ENCODE measurements at places on chromosomes 11 and 22.
A peak's percentile ranks its signal among the peaks of the same experiment; 100 is the strongest.

DNA sequence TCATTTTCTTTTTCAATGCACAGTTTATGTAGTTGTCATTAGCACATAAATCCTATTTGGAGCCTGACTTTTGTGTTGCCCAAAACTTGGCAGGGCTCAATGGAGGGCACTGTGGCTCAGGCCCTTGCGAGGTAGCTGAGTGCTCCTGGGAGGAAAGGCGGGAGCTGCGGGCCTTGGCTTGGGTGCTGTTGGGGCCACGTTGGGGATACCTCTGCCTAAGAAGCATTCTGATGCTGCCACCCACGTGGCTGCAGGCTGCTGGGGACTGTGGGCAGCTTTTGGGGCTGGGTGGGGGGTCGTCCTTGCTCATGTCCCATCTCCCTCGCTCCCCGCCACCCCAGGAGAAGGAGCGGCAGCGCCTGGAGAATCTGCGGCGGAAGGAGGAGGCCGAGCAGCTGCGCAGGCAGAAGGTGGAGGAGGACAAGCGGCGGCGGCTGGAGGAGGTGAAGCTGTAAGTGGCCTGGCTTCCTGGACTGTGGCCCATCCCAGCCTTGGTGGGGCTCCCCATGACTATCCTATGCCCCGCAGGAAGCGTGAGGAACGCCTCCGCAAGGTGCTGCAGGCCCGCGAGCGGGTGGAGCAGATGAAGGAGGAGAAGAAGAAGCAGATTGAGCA, 20.9 kb downstream of the INCENP start:
- no peak for DNase-seq

GRCh38 chr11:68430801-68431200, 29.8 kb upstream of the PPP6R3 start:
- DNase-seq: no peak

DNA sequence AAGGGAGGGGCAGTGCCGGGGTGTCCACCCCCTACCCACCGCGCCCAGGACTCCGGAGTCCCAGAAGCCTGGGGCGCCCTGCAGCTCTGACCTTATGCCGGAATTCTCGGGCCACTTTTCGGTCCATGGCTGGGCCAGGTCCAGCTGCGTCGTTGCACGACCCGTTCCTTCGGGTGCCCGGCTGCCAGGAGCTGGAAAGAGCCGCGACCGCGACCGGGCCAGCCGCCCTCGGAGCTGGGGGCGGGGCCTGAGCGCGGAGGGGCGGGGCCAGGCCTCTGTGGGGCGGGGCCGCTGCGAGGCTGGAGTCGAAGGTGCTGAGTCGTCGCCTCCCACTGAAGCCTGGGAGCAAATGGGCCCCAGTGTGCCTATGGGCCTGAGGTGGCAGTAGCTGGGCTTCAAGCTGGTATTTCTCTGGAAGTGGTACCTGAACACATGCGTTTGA, at the start of gene USH1C:
TSS of gene USH1C (minus strand) at position 236 of the 442 bp plus-strand sequence. CDS start at position 127, 109 bp downstream.
- DNase-seq: peak; percentile 56

DNA sequence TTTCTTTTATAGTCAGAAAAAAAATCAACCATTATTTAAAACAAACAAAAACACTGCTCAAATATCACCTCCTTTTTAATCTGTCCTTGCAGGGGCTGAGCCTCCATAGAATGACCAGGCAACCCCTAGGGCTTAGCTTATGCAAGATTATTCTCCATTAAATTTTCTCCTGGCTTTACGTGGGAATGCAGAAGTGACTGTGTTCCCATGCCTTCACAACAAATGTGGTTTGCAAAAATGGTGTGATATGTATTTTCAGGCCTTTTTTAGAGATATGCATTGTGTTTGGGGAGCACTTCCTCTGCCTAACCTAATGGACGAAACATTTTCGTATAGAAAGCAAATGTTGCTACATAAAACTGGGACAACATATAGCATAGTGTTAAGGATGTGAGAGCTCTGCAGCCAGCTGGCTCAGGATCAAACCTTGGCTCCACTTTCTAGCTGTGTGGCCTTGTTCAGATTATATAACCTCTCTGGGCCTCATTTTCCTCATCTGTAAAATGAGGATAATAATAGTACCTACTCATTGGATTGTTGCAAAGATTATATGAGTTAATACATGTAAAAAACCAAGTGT, 82.6 kb downstream of the PARVA start:
- DNase-seq: no peak

DNA sequence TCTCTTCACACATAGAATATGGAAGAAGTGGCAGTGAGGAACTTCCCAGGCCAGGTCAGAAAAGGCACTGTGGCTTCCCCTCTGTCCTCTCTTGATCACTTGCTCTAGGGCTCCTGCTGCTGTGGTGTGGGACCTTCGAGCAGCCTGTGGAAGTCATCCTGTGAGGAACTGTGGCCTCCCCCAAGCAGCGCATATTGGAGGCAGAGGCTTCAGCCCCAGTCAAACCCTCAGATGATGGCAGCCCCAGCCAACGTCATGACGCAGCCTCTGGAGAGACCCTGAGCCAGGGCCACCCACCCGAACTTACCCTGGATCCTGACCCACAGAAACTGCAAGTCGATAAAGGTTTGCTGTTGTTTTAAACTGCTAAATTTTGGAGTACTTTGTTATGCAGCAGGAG, 444.9 kb downstream of the TBC1D22A start:
- DNase-seq: peak; percentile 2

GRCh38 chr22:26656891-26657851, at the start of gene MIAT:
Gene MIAT (plus strand): TSS chr22:26657588.
- no peak for DNase-seq

- DNase-seq: no peak
Measured at GRCh38 chr22:20180245-20180630, 29.4 kb upstream of the CCDC188 start.

GRCh38 chr11:37500425-37500824, 902.4 kb upstream of the RAG2 start:
- no peak for DNase-seq

Data from urothelium cell line (cell line).